ENCODE measurements at places on chromosomes 13 and 19.

DNA sequence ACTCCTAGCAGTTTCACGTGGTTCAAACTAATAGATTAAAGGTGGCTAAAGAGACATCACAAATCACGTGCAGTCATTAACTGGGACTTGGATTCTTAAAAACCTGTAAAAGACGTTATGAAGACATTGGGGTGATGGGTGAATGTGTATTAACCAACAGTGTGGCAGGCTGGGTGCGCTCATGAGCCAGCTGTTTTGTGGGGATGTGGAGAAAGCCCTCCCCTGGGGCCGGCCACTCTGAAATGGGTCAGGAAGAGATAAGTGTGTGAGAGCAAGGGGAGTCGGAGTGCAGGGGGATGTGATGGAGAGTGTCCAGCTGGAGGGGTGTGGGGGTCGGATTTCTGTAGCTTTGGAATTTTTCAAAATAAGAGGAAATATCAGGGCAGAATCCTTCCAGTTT, 10.4 kb downstream of the UPF1 start:
- no peak for DNase-seq

DNA sequence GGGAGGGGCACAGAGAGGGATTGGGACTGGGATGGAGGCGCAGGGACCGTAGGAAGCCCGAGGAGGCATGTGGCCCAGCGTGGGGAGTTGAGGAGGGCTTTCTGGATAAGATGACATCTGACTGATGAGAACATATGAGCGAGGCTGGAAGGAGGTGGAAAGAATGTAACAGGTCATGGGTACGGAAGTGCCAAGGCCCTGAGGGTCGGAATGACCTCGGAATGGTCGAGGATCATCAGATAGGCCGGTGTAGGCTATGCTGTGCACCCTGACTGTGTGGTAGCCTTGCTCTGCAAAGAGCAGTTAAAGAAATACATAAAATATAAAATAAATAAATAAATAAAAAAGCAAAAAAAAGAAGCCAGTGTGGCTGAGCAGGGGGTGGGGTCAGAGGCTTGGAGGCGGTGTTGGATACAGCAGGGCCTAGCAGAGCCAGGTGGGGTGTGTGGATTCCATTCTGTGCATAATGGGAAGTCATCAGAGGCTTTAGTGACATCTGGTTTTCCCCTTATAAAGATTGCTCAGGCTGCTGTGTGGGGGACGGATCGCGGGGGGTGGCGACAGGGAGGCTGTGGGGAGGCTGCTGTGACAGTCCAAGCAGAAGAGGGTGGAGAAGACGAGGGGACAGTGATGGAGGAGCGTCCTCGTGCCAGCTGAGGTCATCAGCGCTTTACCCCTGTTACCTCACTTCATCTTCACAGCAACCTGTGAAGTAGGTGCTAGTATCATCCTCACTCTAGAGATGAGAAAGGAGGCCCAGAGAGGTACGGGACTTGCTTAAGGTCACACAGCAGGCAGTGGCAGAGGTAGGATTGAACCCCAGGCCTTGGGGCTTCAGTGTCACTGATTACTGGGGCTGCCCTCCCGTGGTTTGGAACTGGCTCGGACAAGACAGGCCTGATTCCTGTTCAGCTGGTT, 5.0 kb downstream of the PAK4 start:
- no peak for DNase-seq

DNA sequence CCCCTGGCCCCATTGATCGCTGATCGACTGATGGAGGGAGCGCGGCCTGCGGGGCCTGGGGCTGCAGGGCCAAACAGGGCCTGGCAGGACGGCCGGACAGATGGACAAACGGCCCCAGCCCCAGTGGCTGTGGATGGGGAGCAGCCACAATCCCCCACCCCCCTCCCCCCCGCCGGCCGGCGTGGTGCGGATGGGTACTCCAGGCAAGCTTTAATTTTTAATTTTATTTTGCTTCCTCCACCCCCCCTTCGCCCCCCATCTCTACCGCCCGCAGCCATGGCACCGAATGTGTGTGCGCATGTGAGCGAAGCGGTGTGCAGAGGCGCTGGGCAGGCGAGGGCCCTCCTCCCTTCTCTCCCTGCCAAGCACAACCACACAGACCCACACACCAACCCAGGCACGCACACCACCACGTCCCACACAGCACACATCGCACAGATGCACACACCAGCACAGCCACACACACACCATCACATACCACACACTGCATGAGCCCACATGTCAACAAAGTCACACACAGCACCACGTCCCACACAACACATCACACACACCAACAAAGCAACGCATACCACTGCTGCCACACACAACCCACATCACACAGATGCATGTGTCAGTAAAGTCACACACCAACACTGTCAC, 12.4 kb downstream of the ERFL start:
- no peak for DNase-seq

- DNase-seq, result no peak
These were observed 33.1 kb downstream of the DHRS12 start for GRCh38 chr13:51770681-51771417.

DNA sequence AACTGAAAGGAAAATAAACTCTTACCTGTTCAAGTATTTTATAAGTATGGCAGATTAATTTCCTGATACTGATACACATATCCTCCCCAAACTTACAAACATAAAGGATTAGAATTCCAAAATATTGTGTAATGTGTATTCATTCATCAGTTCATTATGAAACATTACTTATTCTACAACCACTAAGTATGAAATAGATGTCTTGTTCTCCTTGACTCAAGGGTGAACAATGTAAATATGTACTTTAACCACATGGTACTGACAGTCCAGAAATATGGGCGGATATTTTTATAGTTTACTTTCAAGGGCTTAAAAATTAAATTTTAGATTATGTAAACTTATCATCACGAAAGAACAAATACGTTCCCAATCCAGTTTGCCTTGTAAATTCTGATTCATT, 334.0 kb downstream of the LIG4 start:
- no peak for DNase-seq

DNA sequence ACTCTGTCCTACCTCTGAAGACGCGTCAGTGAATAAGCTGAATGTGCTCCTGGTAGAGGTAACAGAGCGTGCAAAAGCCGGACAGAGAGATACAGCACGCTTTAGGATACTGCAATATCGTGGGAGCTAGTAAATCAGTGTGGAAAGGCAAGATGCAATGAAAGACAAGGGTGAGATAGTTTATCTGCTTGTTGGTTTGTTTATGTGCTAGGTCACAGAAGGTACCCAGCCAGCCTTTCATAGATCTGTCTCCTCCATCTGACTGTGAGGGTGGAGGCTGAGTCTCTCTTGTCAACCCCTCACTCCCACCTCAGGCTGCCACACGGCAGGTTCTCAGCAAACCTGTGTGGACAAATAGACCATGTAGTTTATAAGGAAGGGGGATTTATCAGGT, 904 bp upstream of the GIPC1 start:
- no peak for DNase-seq

- no peak for DNase-seq
These were observed 3.2 kb upstream of the ADAT3 start for GRCh38 chr19:1901940-1902404.

GRCh38 chr19:16064209-16064889, 11.9 kb upstream of the TPM4 start:
- DNase-seq, result no peak

DNA sequence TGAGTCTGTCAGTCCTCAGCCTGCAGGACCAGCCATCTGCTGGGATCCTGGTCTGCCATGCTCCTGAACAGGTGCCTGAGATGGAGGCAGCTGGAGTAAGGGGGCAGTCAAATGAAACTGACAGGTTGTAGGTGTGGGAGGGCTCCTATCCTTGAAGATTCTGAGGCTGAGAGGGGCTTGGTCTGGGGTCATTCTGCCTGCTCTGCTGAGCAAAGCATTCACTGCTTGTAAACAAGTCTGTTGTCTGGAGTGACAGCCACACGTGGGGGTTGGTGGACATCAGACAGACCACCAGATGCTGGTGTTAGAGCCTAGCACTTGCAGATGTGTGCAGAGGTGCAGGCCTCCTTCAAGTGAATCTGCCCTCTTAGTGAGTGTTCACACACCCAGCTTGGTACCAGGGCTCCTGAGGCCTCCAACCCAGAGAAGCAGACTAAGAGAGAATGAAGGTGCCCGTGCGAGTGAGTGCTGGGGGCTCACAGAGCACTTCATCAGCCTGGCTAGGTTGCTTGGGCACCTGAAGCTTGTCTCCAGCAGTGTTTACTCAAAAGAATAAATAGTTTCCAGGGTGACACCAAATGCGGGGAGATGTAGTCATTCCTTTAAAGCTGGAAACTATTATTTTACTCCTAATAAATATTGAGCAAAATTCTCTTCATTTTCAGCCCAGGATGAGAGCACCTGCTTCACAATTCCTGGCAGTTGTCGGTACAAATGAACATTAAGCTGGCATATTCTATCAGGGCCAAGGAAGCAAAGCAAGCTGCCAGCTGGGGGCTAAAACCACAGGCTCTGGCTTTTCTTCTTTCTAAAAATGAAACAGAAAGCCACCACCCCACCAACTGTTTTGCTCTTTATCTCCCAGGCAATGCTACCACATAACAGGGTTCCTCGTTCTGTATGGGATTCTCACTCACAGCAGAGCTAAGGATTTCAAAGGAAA, 82.3 kb downstream of the RNASEH2B start:
- DNase-seq, result peak; percentile 25

- no peak for DNase-seq
These were observed 20.5 kb downstream of the CARS2 start for GRCh38 chr13:110685305-110686020.

GRCh38 chr13:94160875-94161274, 318.6 kb downstream of the DCT start:
- DNase-seq, result no peak

GRCh38 chr13:46265292-46265691, 53.6 kb downstream of the LRRC63 start:
- DNase-seq, result no peak

GRCh38 chr19:35295792-35296462, 4.0 kb downstream of the MAG start:
- peak; percentile 37 for DNase-seq

- DNase-seq, result no peak
These were observed 1.6 kb downstream of the LMNB2 start for GRCh38 chr19:2454962-2455850.

GRCh38 chr19:15432629-15433518, 14.1 kb upstream of the AKAP8L start:
- DNase-seq, result peak; percentile 95

GRCh38 chr13:93984876-93985275, 494.6 kb downstream of the DCT start:
- no peak for DNase-seq

GRCh38 chr19:1316466-1316865, 30.8 kb downstream of the EFNA2 start:
- no peak for DNase-seq

- no peak for DNase-seq
These were observed 1.1 kb downstream of the RAB8A start for GRCh38 chr19:16112778-16113177.

DNA sequence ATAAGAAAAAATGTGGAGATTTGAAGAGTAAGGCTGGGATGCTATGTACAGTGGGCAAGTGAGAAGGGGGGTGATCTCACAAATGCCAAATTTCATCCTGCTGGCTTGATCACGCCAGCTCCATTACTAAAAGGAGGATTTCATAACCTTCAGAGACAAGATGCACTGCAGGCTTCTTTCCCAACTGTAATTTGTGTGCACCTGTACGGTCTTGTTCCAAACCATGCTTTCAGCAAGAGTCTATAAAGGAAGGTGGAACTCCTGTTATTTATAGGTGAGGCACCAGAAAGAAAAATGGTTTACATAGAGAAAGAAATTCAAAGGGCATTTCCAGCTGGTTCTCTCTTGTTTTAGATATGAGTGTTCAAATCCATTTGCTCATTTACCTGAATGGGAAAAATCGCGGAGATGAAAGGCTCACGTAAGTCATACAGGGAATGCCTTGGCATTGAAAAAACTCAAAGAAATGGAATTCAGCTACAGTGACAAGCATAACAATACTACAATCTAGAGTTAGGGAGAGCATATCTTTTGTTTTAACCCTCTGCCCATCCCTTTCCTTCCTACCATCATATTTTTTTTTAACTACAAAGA, 13.3 kb downstream of the EFNB2 start:
- DNase-seq, result no peak

DNA sequence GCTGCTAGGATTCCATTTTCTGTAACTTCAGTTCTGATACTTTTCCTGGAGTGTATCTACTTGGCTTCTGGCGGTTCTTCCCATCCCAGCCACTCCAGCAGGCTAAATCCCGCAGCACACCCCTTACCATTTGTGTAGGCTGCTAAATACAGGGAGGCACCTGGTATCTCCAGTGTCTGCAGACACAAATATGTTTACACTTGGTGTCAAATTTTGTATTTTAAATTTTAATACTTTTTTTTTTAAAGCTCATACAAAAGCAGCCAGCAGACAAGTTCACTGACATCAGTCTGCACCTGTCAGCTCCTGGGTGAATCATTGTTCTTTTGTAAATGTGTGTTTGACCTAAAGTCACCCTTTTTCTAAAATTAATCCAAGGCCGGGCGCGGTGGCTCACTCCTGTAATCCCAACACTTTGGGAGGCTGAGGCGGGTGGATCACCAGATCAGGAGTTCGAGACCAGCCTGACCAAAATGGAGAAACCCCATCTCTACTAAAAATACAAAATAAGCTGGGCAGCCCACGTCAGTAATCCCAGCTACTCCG, 3.4 kb upstream of the ZSCAN4 start:
- DNase-seq, result no peak

GRCh38 chr13:77239312-77239711, 87.6 kb downstream of the MYCBP2 start:
- no peak for DNase-seq

DNA sequence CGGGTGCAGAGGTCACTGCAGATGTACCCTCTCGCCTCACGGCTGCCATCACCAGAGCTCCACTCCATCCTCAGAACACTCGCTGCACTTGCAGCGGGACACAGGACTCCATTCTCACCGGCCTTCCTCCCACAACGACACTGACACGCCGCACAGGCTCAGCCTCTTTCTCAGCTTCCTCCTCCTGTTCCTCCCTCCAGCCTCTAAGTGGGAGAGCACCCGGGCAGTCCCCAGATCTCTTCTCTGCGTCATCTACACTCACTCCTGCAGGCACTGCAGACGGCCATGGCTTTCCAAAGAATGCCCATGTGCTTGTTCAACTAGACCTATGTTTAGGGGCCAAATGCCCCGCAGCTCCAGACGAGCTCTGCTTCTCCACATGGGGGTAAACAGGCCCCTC, 14.3 kb upstream of the FKRP start:
- DNase-seq, result no peak

GRCh38 chr13:107124730-107125129, 556.8 kb upstream of the ARGLU1 start:
- DNase-seq, result no peak

DNA sequence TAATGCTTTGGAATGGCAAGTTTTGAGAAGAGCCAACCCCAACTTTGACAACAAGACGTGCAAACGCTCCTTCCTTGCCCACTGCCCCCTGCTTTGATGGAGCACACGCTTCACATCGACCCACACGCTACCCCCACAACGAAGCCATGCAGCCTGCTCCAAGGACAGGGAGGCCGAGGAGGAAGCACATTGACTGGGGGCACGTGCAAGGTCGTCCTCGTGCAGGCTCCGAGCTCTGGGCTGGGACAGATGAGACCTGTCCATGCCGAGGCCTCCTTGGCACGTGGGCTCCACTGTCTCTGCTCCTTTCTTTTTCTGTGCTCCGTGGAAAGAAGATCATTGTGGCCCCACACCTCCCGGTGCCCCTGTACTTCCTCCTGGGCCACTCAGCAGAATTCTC, 309.0 kb downstream of the TEX29 start:
- DNase-seq, result no peak

GRCh38 chr19:15181394-15181793, 19.4 kb downstream of the NOTCH3 start:
- no peak for DNase-seq
